ENCODE measurements at places on chromosomes 5 and 9.

DNA sequence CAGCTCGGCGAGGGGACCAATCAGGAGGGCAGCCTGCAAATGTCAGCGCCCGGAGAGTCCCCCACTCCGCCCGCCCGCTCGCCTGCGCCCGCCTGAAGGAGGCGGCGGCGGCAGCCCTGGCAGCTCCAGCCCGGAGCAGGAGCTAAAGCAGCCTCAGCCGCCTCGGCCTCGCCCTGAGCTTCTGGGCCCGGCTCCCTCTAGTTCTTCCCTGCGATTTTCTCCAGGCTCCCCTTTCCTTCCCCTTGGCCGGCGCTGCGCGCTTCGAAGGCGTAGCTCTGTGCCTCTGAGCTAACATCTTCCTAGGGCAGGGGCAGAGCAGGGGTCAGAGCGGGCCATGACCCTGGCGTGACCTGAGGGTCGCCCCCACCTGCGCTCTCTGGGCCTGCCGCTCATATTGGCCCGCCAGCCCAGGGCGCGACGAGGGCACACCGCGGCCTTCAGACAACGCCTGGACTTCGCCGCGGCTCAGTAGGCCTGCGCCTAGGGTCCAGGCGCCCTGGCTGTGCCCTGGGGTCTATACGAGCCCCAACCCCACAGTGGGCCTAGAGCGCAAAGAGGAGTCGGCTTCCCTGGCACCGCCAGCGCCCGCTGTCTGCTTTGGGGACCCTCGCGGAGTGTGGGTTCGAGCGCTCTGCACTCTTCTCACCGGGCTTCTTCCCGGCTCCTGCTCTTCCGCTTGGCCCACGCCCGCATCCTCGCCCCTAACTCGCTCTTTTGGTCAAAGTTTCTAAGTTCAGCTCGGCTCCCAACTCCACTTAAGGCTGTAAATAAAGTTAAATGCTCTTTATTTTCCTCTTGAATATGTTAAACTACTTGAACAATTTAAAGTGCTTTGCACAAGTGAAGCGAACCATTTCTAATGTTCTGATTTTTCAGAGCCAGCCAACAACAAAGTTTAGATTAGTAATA is 504 bp upstream of the OTP start:
- DNase-seq: no peak

DNA sequence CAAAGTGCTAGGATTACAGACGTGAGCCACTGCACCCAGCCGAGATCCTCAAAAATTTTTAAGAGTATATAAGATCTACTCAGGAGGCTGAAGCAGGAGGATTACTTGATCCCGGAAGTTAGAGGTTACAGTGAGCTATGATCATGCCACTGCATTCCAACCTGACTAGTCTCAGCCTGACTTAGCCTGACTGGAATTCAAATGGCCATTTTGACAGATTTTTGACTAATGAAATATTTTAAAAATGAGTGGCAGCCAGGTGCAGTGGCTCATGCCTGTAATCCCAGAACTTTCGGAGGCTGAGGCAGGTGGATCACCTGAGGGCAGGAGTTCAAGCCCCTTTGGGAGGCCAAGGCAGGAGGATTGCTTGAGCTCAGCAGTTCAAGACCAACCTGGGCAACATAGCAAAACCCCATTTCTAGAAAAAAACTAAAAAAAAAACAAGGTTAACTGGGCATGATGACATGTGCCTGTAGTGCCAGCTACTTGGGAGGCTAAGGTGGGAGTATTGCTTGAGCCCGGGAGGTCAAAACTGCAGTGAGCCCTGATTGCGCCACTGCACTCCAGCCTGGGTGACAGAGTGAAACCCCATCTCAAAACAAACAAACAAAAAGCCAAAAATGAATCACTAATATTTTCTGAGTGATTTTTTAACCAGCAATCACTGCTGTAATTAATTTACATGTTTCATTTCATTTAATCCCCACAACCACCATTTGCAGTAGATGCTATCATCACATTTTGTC is 16.6 kb downstream of the ATOX1 start:
- DNase-seq: no peak

- no peak for DNase-seq
Measured at GRCh38 chr5:78979117-78979742, 5.9 kb downstream of the ARSB start.

DNA sequence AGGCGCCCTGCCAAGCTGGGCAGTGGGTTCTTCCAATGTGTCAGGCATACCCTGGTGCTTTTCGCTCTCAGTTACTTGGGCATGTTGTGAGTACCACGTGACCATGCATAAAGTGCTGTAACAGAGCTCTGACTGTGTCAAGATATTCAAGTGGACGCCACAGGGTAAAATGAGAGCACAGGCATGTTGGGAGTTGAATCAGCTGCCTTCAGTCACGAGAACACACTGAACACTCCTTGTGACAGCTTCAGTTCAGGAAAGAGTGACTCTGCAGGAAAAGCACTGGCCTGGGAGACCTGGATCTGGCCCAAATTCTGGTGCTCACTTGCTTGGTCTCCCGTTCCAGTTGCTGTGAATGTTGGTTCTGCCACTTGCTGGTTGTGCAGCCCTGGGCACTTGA is 5.1 kb downstream of the MLANA start:
- DNase-seq: no peak

GRCh38 chr5:16867577-16867953 is 68.5 kb downstream of the MYO10 start:
- no peak for DNase-seq

DNA sequence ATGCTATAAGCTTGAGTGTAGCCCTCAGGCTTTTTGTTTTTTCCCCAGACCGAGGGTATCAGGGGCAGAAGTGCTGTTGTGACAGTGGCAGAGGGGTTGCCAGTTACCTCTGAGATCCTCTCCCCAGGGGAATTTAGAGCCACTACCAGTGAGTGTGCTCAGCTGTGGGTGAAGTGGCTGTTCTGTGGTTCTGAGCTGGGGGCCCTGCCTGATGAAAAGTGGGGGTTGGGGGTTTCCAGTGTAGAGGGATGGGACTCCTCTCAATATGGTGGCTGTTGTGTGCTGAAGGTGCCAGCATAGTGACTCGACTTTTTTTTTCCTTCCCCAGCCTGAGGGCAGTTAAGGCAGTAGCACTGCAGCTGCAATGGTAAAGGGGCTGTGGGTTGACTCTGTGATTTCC is 506.7 kb downstream of the TMEM232 start:
- no peak for DNase-seq

GRCh38 chr9:91395553-91396471 is 27.8 kb downstream of the NFIL3 start:
- no peak for DNase-seq
